NCI-H226 (cell line): ENCODE measurements at places on chromosomes 5 and 9.

DNA sequence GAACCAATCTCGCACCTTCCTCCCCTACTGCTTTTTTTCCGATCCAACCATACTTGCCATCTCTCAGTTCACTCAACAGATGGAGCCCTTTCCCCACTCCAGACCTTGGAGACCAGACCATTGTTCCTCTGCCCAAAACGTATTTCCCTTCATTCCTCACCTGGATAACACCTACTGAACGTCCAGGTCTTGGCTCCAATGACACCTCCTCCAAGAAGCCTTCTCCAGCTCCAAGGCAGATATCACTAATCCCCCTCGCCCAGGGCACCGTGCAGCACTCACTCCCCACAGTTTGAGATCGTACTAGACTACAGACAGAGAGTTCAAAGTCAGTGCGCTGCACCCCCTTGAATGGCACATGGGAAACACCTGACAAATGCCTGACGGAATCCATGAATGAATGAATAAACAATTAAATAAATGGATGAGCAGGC lies 47.1 kb upstream of the AKNA start:
- peak; percentile 7 for DNase-seq

DNA sequence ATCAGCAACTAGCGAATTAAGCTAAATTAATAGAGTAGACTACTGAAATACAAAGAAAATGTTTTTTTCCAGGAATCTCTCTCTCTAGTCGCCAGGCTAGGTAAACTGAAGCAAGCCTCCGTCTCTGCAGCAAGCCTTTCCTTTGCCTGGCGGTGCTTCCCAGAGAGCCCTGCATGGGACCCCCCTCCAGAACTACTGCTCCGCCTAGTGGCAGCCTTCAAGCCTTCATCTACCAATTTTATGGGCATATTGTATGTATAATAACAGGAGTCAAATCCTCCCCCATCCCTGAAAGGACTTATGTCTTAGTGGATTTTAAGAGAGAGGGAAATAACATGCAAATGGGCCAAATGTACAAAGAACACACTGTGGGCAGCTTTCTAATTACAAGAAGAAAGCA lies 241.9 kb downstream of the SAXO1 start:
- DNase-seq: no peak

DNA sequence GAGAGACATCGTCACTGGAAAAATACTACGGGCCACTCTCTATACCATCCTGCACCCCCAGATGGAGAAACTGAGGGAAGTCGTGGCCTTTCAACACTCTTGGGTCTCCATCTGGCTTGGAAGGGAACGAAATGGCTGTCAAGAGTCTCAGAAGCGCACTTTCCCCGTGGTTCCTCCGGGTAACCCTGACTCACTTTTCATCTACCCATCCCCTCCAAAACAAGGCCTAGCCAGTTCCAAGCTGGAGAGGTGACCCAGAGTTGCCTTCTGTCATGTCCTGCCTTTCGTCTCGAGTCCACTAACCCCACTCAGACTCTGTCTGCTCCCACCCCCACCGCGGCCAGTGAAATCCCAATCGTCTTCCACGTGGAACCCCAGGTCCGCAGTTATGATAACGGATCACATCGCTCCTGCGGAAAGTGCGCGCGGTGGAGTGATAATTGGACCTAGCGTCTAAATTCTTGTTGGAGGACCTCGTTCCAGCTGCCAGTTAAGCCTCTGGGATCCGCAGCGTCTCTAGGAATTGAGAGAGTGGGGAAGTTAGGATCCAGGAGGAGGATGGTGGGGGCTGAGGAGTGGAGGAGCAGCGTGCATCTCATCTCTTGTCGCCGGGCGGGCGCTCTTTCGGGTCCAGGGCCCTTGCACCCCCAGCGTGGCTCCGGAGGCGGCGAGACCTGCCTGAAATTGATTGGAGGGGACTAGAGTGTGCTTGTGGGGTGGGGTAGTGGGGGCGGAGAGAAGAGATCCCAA lies 4.6 kb downstream of the CDKN2A start:
- DNase-seq: no peak

- no peak for DNase-seq
Observed at GRCh38 chr5:132467287-132467984, 23.1 kb downstream of the IRF1 start.

- DNase-seq: peak; percentile 95
Observed at GRCh38 chr9:124659099-124659659, 111.9 kb downstream of the NR6A1 start.

GRCh38 chr9:132287256-132287760 lies 67.5 kb downstream of the SETX start:
- DNase-seq: no peak

- no peak for DNase-seq
Observed at GRCh38 chr9:107249131-107249533, 33.9 kb upstream of the RAD23B start.

DNA sequence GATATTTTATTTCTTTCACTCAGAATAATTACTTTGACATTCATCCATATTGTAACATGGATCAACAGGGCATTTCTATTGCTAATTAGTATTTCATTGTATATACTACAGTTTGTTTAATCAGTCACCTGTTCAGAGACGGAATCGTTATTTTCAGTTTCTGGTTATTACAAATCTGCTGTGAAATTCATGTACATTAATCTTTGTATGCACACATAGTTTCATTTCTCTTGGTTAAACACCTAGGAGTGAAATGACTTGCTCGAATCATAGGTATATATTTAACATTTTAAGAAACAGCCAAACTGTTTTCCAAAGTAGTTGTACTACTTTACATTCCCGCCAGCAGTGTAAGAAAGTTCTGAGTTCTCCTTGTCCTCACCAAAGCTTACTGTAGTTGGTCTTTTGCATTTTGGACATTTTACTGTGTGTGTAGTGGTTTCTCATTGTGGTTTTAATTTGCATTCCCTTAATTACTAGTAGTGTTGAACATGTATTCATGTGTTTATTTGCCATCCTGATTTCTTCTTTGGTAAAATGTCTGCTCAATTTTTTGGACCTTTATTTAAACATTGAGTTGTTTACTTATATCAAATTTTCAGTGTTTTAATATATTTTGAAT lies 198.2 kb downstream of the SAXO1 start:
- DNase-seq: no peak

DNA sequence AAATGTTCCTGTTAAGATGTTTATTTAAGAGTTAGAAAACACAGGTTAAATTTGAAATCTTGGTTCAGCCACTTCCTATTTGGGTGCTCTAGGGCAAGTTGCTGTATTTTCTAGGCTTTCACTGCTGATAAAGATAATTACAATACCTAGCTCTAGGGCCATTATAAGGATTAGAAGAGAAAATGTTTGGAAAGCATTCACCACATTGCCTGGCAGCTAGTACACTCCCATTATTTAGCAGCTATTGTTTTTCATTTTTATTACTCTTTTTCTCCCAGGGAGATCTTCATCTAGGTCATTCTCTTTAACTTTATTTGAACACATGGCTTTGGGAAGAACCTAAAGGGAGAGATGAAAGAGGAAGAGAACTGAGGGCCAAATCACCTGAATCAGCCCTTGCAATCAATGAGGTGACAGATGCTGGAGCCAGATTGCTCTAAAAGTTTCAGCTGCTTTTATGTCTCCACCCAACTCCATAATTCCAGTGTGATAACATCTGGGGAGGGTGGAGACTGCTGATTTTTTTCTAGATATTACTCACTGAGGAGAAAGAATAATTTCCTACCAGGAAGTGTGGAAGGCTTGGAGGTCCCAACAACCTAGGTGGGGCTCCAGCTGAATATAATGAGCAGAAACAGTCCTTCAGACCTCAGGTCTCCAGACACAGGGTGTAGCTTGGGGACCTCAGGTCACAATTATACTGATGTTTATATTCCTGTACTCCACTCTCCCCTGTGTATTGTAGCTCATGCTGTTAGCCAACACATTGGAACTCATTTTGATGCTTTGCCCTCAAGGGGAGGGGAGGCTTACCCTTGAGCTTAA lies 640.0 kb downstream of the RAB3C start:
- no peak for DNase-seq

DNA sequence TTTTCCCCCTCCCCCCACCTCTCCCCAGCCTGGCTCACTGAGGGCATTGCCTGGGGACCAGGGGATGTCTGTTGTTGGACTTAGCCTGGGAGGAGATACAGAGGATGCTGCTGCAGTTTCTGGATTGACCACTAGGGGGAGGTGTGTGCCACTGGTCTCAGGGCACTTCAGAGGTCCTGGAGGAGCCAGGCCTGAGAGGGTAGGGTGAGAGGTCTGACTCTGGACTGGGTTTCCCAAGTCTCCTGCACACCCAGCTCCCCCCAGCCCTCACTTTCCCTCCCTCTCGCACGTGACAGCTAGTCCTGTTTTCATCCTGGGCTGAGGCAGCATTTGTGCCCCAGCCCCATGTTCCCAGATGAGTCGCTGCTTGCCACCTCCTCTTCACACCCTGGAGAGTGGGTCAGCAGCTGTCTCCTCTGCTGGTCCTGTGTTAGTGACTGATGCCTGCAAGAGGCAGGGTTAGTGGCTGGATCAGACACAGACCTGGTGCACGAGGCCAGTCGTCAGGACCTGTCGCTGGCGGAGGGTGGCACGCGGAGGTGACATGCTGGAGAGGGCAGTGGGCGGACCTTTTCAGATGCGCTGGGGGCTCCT lies 4.4 kb downstream of the IL3 start:
- peak; percentile 51 for DNase-seq

- DNase-seq: no peak
Observed at GRCh38 chr5:38455796-38456330, 100.6 kb downstream of the LIFR start.

GRCh38 chr5:54944364-54944763 lies 41.0 kb downstream of the ESM1 start:
- DNase-seq: no peak

DNA sequence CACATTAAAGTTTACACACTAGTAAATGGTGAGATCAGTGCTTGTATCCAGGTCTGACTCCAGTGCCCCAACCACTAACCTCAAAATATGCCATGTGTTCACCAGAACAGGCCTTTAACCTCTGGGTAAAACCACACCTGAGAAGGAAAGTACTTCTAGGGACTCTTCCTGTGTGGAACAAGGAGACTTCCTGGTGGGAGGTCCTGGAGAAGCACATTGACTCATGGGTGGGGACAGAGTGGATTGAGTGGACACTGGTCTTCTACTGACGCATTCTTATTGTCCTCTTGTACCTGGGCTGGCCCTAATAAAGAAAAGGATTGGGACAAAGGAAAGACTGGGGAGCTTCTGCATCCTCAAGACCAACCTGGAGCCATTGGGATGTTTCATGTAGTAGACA lies 43.4 kb downstream of the ANGPTL2 start:
- no peak for DNase-seq

GRCh38 chr5:23316060-23316591 lies 191.3 kb upstream of the PRDM9 start:
- DNase-seq: no peak

DNA sequence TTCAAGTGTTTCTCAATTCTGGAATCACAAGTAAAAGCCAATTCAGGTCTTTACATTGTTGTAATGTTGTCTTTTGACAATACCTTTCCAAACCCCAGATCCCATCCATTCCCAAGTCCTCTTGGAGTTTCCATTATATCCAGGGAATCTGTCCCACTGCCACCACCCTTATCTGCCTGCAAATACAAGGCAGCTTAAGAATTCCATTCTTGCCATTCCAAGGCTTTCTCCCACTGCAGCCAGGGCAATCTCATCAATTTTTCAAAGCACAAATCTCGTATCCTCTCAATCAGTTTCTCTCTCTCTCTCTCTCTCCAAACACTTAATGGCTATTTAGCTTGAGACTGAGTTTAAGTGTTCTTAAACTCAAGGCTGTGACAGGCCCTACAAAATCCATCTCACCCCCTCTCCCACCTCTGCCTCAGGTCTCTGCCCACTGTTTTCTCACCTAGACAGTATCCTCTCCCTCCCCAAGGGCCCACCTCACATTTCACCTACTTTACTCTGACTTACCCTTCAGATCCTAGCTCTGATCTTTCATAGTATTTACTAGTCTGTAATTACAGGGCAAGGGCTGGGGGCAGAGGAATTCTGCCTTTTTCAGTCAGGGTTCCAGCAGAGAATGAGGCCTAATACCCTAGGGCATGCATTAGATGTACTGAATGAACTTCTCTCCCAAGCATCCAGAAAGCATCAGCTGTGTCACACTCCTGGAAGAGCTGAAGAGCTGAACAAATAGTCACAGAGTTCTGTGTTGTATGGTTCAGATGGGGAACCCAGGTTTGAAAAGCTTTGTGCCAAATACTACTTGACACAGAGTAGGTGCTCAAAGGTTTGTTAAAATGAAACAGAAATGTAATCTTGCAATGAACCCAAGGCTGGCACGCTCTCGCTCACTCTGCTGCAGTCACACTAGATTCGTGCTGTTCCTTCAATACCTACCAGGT lies 46.0 kb downstream of the RAPGEF1 start:
- no peak for DNase-seq

DNA sequence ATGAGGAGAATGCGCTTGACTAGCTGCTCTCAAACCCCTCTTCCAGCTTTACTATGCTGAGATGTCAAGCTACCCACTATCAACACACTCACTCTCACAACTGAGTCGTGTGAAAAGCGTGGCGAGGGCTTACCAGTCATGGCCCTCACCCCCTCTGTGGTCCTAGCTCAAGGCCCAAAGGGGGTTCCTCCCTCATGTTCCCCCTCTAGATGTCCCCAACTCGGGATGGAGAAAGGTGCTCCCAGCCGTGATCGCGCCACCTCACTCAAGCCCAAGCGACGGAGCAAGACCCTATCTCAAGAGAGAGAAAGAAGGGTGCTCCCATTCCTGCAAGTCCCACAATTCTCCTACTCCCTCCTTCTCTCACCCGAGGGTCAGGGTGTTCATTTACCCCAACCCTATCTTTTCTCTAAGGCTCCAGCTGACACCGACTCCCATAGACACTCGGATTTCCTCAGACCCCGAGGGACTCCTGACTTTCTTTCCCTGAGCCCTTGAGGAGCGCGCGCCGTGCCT lies 559 bp downstream of the SLC38A9 start:
- no peak for DNase-seq

- no peak for DNase-seq
Observed at GRCh38 chr9:89611425-89611824, 6.6 kb downstream of the GADD45G start.

- DNase-seq: no peak
Observed at GRCh38 chr5:87389296-87390034, 23.3 kb downstream of the CCNH start.

DNA sequence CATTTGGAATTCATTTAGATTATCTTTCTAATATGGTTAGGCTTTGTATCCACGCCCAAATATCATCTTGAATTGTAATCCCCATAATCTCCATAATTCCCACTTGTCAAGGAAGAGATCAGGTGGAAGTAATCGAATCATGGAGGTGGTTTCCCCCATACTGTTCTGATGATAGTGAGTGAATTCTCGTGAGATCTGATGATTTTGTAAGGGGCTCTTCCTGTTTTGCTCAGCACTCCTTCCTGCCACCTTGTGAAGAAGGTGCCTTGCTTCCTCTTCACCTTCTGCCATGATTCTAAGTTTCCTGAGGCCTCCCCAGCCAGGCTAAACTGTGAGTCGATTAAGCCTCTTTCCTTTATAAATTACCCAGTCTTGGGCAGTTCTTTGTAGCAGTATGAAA lies 527.5 kb upstream of the ARRDC3 start:
- DNase-seq: no peak

DNA sequence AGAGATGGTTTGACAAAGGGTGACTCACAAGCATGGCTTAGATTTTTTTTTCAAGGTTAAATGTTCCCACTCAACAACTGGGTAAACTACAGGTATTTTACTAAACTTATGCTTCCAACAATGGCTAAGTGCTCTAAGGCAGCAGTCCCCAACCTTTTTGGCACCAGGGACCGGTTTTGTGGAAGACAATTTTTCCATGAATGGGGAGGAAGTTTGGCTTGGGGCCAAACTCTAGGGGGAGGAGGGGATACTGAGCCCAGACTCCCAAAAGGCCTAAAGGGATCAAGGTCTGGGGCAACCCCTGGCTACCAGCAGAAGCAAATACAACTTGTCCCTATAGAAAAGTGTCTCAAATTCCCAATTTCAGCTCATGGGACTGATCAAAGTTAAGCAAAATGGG lies 32.0 kb upstream of the HSD17B3 start:
- DNase-seq: no peak
